ENCODE measurements at places on chromosomes 5 and 9.
A peak's percentile ranks its signal among the peaks of the same experiment; 100 is the strongest.

DNA sequence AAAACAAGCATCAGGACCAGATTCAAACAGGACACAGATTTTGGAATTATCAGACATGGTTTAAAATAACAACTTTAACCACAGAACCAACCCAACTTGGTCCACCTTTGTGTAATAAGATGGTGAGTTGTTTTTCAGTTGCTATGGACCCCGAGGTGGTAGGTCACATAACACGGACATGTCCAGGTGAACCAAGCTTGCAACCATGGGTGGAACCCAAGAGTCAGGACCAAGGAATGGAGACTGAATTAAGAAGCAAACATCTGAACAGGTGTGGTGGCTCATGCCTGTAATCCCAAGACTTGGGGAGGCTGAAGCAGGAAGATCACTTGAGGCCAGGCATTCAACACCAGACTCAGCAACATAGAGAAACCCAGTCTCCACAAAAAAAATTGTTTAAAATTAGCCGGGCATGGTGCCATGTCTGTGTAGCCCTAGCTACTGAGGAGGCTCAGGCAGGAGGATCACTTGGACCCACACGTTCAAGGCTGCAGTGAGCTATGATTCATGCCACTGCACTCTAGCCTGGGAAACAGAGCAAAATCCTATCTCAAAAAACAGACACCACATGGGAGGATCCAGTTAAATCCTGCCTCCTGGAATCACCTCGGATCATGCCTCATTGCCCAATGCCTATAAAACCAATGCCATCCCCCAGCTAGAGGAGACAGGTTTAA lies 10.6 kb downstream of the PTBP3 start:
- DNase-seq, result no peak

GRCh38 chr9:124282442-124283227 lies 24.9 kb downstream of the NEK6 start:
- DNase-seq, result peak; percentile 77

DNA sequence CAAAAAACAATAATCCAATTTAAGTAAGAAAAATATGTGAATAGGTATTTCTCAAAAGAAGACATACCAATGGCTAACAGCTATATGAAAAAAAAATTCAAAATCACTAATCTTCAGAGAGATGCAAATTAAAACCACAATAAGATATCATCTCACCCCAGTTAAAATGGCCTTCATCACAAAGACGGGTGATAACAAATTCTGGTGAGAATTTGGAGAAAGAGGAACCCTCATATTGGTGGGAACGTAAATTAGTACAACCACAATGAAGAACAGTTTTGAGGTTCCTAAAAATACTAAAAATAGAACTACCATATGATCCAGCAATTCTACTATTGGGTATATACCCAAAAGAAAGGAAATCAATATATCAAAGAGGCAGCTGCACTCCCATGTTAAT lies 94.3 kb downstream of the TMEM167A start:
- no peak for DNase-seq

DNA sequence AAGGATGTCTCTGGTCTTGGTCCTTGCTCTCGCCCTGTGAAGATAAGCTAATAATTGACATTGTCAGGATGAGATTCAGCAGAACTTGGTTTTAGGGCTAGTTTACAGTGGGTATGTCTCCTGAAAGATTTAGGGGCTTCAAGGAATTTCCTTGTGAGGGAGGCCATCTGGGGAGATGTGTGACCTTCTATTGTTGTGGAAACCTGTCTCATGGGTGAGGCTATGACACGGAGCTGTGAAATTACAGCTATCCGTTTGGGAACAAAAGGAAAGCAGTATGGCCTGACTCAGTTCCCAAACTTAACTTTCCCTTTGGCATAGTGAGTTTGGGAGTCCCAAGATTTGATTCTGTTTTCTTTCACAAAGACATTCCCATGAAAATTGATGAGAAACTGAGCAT lies 142.0 kb downstream of the PARP8 start:
- DNase-seq, result no peak

- DNase-seq, result no peak
Measured at GRCh38 chr5:180799902-180800801, 2.5 kb downstream of the MGAT1 start.

All from stromal cell of bone marrow (primary cell).